ENCODE measurements at places on chromosomes 11 and 22.

DNA sequence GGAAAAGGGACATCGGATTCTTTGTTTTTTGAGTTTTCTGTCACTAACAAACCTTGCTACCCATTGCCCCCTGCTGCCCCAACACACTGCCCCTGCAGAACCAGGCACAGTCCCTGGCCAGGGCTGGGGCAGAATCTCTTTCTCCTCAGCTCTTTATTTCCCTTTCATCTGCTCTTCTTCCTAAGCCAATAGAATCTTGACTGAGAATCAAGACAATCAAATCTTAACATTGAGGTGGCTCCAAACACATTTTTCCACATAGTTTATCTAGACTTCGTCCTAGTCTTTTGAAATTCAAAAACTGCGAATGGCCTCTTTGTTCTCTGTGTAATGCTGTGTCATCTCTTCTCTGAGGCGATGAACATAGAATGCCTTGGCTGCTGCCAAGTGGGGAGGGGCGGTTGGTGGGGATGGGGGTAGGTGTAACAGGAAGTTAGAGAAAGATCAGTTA, 16.1 kb upstream of the NTM start:
- no peaks in the 10 kb centered on the region for H3K36me3 ChIP-seq
- no peak overlapping the region for H3K4me3 ChIP-seq
- no peak for DNase-seq
- no peak overlapping the region for H3K27ac ChIP-seq
- H3K4me1 ChIP-seq: no peaks in the 10 kb centered on the region

- H3K27me3 ChIP-seq: no peaks in the 10 kb centered on the region
- no peaks in the 10 kb centered on the region for H3K4me1 ChIP-seq
- no peak overlapping the region for H3K27ac ChIP-seq
- no peak for DNase-seq
Measured at GRCh38 chr22:25828422-25828821, 86.4 kb downstream of the MYO18B start.

- H3K36me3 ChIP-seq: no peaks in the 10 kb centered on the region
- no peaks in the 10 kb centered on the region for H3K27me3 ChIP-seq
- H3K4me1 ChIP-seq: peaks cover 36% of the 10 kb centered on the region
- H3K27ac ChIP-seq: peak overlapping the region; percentile 98
Measured at GRCh38 chr11:43944761-43945311, 2.4 kb downstream of the C11orf96 start.

DNA sequence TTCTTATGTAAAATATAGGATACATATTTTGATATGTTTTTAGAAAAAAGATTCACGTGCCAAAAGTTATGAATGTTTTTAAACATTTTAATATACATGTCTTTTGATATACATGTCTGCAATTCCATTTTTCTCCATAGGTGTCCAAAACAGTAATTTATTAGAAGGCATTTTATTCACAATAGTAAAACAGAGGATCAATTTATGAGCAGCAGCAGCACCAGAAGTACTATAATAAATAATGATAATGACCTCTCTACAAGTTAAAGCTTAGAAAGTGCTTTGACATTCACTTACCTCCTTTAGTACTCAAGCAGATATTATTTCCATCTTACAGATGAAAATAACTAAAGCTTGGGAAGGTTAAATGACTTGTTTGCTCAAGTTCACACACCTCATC, 96.7 kb upstream of the DBX1 start:
- no peaks in the 10 kb centered on the region for H3K27me3 ChIP-seq
- no peak overlapping the region for H3K27ac ChIP-seq
- peaks cover 5% of the 10 kb centered on the region for H3K4me1 ChIP-seq
- H3K4me3 ChIP-seq: no peak overlapping the region
- no peak for DNase-seq

DNA sequence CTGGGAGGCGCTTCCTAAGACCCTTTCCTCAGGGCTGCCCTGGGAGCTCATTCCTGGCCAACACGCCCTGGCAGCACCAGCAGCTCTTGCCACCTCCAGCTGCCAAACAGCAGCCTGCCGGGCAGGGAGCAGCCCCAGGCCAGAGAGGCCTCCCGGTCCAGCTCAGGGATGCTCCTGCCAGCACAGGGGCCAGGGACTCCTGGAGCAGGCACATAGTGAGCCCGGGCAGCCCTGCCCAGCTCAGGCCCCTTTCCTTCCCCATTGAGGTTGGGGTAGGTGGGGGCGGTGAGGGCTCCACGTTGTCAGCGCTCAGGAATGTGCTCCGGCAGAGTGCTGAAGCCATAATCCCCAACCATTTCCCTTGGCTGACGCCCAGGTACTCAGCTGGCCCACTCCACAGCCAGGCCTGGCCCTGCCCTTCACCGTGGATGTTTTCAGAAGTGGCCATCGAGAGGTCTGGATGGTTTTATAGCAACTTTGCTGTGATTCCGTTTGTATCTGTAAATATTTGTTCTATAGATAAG, 7.6 kb downstream of the SLC39A13 start:
- peak; percentile 80 for DNase-seq
- peak overlapping the region; percentile 91 for H3K27ac ChIP-seq
- peaks cover 62% of the 10 kb centered on the region for H3K36me3 ChIP-seq
- H3K27me3 ChIP-seq: no peaks in the 10 kb centered on the region
- H3K4me1 ChIP-seq: peaks cover 18% of the 10 kb centered on the region

- no peaks in the 10 kb centered on the region for H3K36me3 ChIP-seq
- no peaks in the 10 kb centered on the region for H3K27me3 ChIP-seq
- no peak for DNase-seq
- no peak overlapping the region for H3K4me3 ChIP-seq
Measured at GRCh38 chr11:83744620-83745192, 458.5 kb upstream of the CCDC90B start.

GRCh38 chr11:108597736-108598355, 4.3 kb upstream of the EXPH5 start:
- no peak overlapping the region for H3K4me3 ChIP-seq
- DNase-seq: no peak
- H3K4me1 ChIP-seq: no peaks in the 10 kb centered on the region
- H3K27ac ChIP-seq: no peak overlapping the region

DNA sequence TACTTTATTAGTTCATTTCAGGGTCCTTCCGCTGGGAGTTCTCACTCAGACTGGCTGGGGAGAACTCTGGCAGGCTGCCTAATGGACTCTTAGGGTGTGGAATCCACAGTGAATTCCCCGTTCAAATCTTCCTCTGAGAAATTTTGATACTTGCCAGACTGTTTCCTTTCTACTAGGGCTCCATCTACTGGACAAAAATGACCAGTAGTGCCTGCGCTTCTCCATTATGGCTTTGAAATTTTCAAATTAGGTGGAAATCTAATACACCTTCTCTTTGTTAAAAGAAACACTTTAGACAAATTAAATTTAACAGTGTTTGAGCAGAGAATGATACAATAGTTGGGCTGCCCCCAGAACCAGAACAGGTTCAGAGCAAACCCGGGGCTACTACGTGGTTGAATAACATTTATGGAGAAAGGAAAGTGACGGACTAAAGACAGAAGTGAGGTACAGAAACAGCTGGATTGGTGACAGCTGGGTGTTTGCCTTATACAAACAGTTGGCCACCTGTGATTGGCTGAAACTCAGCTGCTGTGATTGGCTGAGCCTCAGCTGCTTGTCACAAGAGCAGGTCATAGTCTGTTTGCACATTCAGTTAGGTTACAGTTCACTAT, 52.9 kb upstream of the FDX1 start:
- DNase-seq: peak; percentile 46
- H3K4me3 ChIP-seq: peak overlapping the region; percentile 62
- peak overlapping the region; percentile 31 for H3K27ac ChIP-seq
- H3K36me3 ChIP-seq: no peaks in the 10 kb centered on the region
- peaks cover 7% of the 10 kb centered on the region for H3K4me1 ChIP-seq

DNA sequence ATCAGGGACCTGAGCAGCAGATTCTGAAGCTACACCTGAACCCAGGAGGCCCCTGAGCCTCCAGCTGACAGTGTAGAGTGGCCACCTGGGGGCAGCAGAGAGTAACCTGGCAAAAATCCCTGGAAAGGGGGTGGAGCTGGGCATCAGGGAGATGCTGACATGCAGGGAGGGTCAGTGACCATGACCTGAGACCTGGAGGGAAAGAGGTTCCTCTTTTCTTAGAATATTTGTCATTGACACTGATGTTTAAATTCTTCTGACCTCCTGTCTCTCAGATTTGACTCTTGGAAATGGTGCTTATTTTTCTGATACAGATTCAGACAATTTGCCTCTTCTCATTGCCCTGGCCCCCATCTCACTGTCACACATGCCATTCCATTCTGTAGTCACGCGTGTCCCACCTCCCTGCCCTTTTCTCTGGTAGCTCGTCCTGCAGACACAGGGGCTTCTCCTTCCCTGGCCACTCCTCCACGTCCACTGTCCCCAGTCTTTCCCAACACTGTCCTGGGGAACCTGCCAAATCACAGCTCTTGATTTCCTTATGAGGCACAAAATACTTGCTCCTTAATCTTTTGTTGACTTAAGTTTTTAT, 117.2 kb upstream of the IGLL5 start:
- H3K4me3 ChIP-seq: no peak overlapping the region
- no peaks in the 10 kb centered on the region for H3K27me3 ChIP-seq
- no peak overlapping the region for H3K27ac ChIP-seq
- H3K36me3 ChIP-seq: no peaks in the 10 kb centered on the region

DNA sequence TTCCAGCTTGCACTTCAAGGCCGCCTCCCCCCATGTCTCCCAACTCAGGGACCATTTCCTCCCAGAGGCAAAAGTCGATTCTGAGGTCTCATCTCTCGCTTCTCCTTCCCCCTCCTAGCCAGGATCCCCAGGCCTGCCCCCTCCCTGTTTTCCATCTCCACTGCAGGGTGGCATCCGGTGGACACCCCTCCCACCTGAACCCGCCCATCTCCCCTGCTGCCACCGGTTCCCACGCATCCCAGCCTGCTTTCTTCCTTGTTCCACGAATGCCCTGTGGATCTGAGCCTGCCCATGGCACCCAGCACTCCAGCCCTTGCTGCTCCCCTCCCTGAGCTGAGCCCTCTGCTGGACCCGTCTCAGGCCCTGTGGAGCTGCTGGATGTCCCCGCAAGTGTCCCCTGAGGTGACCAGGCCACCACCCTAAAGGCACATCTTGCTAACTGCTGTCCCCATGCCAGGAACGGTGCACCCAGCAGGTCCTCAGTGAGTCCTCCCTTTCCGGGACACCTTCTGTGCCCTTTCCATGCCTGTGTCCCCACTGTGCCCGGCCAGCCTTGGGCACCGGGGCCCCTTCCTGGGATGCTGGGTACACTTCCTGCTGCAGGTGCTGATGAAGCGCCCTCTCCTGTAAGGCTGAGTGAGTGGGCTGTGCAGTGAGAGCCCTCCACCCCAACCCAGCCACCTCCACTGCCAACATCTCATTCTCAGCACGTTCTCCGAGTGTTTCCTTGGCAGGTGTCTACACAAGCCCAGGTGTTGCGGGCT, 936 bp downstream of the IL17REL start:
- no peak overlapping the region for H3K4me3 ChIP-seq
- H3K4me1 ChIP-seq: no peaks in the 10 kb centered on the region
- H3K36me3 ChIP-seq: no peaks in the 10 kb centered on the region
- H3K27me3 ChIP-seq: no peaks in the 10 kb centered on the region
- no peak for DNase-seq

GRCh38 chr22:46262449-46263215, 511 bp downstream of the PKDREJ start:
- H3K4me3 ChIP-seq: peak overlapping the region; percentile 66
- peaks cover 9% of the 10 kb centered on the region for H3K4me1 ChIP-seq
- H3K36me3 ChIP-seq: no peaks in the 10 kb centered on the region
- no peak overlapping the region for H3K27ac ChIP-seq

DNA sequence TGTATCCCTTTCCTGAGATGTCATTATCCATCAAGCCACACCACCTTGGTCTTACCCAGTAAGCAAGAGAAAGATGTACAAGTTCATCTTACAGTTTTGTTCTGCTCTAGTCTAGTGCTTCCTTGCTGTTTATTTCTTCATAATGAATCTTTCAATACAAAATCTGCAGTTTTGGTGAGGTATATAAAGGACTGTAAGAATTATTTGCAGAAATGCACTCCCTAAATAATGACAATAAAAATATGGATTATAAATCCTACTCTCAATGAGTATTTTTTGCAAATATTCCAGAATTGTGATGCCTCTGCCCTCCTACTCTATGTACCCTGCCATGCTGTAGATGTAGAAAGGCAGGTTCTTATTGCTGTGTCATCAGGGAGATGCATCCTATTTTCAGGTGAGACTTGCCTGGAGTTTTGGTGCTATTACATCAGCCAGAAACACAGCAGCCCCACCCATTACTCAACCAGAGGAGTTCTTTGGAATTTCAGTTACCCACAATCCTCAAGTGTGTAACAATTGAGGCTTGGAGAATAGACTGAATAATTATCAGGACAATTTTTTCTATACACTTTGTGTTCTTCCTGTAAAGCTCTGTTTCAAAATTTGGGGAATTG, at the start of gene OR10S1:
Gene OR10S1, minus strand, starts transcription at position 51 of the 617 bp plus-strand sequence. CDS start 117 bp downstream, outside the sequence.
- no peaks in the 10 kb centered on the region for H3K27me3 ChIP-seq
- H3K4me1 ChIP-seq: no peaks in the 10 kb centered on the region
- H3K27ac ChIP-seq: no peak within 1 kb of the TSS
- DNase-seq: no peak
- H3K4me3 ChIP-seq: no peak within 1 kb of the TSS
- no peaks in the 10 kb centered on the region for H3K36me3 ChIP-seq

DNA sequence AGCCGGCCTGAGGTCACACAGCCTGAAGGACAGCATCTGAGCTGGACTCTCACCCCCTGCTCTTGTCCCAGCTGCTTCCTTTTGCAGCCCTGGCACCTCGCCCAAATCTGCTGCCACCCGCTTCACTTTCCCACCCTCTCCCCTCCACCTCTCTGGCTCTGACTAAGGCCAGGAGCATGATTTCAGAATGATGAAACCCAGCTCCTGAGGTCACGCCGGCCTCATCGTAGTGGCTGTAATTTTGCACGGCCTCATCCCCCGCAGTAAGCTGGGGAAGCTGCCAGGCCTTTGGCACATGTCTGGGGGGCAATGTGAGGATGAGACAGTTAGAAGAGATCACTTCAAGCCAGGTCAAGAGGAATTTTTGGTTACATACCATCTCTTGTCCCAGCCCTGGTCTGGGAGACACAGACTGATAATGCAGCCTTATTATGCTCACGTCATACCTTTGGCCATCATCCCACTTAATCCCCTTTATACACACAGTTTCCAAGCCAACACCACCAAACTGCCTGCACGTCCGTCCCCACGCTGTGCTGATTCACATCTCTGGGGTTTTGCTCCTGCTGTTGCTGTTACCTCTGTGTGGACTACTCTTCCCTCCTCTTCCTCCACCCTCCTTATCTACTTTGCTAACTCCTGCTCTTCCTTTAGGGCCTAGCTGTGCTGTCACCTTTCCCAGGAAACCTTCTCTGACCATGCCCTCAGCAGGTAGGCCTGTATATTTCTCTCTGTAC, 58.1 kb downstream of the CHRDL2 start:
- peaks cover 8% of the 10 kb centered on the region for H3K4me1 ChIP-seq
- H3K36me3 ChIP-seq: no peaks in the 10 kb centered on the region
- no peaks in the 10 kb centered on the region for H3K27me3 ChIP-seq
- H3K4me3 ChIP-seq: no peak overlapping the region
